Activated T-cell treated with anti-CD3 and anti-CD28 coated beads, Interleukin-2, amount 50 U/mL, for 72 hours (primary cell): ENCODE measurements at places on chromosomes 1 and 21. TPM values are rescaled to one million over a fixed set of nuclear protein-coding genes. Genes with fewer than 3 reads are reported as not detected.

GRCh38 chr1:90964444-90965035 lies 57.3 kb downstream of the ZNF644 start:
- no peak for DNase-seq

DNA sequence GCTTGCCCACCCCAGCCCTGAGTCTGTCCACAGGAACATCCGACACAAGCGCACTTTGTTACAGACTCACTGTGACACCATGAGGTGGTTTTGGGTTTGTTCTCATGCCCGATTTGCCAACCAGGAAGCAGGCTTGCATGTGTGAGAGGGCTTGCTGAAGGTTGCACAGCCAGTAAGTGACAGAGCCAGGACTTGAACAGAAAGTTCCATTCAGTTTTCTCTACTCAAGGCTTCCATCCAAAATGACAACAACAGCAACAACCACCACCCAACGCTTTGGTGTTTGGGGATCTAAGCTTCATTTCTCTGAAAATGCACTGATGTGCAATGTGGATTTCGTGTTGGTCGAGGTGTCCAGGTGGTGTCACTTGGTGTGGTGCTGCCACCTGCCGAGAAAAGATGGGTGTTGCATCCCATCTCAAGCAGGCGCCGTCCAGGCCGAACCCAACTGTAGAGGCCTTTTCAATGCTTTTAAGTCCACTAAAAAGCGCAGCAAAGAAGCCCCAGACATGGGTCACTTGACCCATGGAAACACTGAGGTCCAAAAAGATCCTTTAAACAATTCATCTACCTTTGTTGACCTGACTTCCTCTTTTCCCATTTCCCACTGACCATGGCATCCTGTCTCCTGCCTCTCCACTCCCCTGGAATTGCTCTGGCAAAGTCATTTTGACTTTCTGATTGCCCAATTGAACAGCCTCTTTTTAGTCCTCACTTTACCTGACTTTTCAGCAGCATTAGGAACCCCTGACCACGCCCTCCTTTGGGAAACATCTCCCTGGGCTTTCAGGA lies 12.2 kb downstream of the CITED4 start:
- peak; percentile 79 for DNase-seq

DNA sequence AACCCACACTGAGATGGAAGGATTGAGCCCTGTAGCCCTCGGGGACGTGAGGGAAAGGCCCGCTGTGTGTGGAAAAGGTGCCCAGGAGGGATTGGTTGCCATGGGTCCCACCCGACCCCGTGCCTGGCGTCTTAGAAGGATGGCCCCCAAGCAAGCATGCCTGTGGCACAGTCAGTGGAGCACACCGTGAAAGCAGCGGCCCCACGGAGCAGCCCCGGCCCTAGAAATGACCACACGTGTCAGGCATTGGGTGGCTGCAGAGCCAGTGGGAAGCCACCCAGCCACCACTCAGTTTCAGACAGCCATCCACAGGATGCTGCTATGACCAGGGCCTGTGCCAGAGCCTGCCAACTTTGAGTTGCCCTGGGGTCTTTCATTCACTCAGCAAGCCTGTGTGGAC lies 13.3 kb upstream of the EPHA8 start:
- DNase-seq = no peak

DNA sequence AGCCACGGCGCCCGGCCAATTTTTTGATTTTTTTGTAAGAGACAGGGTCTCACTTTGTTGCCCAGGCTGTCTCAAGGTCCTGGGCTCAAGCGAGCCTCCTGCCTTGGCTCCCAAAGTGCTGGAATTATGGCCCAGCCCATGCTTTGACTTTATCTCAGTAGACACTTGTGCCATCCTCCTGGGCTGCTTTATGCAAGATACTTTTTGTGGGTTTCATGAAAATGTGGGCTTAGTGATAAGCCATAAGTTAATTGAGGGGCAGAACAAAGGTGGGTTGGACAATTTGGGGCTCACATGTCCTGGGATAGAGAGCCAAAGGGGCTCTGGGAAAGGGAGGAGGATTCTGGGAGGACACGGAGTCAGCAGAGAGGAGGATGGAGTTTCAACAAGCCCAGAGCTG lies 22.0 kb downstream of the ALPL start:
- no peak for DNase-seq

DNA sequence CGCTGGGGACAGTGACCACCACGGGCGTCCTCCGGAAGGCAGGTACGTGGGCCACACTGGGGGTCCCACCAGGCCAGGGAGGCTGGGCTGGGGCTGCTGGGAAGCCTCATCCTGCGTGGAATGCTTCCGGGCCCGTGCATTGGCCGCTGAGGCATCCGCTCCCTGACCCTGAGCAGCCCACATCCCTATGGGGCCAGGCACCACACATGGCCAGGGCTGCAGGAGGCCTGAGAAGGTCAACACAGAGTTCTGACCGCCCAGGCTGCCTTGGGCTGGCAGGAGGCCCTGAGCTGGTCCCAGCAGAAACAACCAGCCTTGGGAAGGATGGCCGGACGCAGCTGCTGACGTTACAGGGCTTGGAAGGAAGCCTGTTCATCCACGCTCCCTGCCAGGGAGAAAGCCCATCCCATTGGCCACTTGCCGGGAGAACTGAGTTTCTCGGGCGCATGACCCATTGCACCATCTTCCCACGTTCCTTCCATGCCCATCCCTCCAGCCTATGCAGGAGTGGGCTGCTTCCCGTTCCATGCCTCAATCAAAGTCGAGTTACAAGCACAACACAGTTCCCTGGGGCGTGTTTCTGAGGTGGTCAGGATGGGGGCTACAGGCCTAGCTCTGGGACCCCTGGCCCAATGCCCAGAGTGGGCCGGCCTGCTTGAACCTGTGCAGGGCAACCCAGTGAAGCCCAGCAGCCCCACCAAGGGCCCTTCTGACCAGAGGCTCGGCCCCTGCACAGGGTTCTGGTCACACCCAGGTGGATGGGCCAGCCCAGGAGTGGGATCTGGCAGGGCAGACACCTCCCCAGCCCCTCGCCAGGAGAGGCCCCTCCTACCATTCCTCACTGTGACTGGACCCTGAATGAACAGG lies 31.7 kb downstream of the TRIM11 start:
- no peak for DNase-seq

GRCh38 chr1:58883037-58883887 lies 99.4 kb upstream of the JUN start:
- no peak for DNase-seq

Gene LEMD1
- total RNA-seq = 3.1 TPM

- DNase-seq = no peak
These were observed 16.0 kb downstream of the ABCA4 start for GRCh38 chr1:94104776-94105580.

GRCh38 chr1:81682490-81682889 lies 118.2 kb upstream of the ADGRL2 start:
- no peak for DNase-seq

DNA sequence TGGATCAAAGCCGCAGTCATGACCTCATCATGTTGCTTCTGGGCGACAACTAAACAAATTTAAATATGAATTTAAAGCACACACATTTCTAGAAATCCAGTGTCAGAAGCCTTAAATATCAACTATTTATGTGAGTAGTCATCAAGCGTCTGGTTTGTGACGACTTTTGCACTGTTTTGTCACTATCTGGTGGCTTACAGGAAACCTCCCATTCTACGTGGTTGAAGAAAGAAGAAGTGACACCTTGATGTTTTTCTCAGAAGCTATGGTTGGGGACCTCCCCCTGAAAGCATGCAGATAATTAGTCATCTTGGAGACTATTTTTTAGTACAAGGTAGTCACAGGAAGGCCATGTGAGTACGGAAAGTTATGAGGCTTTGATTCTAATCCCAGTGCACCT lies 58.5 kb downstream of the TENT5C start:
- peak; percentile 73 for DNase-seq

DNA sequence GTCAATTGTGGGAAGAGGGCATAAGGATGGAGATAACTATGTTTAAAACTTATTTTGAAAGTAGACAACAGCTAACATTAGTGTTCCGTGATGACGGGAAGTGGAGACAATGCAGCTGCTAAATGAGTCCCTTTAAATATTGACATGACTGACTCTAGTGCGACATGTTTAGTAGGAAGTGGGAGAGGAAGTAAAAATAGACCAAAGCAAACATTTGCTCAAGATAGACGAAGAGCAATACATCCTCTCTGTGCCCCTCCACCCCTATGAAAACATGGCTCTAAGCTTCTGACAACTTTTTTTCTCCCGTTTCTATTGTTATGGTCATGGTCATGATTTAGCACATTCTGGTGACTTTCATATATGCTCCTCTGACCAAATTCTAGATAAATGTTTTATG lies 60.0 kb upstream of the HMCN1 start:
- DNase-seq = no peak

DNA sequence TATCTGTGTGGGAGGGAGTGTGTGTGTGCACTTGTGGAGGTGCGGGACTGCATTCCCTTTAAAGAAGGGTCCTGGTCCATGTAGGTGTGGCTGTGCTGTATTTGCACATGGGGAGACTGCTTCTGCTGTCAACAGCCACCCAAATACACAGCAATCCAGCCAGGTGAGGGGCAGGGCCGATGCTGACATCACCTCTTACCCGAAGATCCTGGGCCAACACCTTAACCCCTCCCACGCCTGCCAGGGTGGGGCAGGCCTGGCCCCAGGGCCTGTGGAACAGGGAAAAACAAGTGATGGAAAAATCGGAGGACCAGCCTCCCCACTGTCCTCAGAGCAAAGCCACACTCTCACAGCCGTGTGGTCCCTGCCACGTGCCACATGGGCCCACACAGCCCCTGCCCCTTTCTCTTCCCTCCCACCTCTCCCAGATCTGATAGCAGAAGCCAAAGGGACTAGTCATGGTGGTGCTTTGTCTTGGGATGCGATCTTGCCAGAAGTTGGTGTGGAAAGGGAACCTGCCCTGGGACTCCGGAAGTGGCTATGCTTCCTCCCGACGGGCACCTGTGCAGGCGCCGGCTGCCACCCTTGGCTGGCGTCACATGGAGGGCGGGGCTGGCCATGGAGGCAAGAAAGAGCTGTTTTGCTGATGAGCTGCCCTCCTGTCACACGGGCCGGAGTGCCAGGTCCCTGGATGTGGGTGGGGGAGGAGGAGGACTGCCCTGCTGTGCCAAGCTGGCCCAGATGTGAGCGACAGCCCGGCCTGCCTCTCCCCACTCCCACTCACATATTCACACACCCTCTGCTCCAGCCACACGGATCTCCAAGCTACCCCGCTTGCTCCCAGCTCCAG lies 7.8 kb upstream of the CASZ1 start:
- DNase-seq = no peak

GRCh38 chr1:4002741-4003140 lies 102.7 kb upstream of the C1orf174 start:
- no peak for DNase-seq

- no peak for DNase-seq
These were observed 546.5 kb upstream of the CAMK1G start for GRCh38 chr1:209037064-209037463.

DNA sequence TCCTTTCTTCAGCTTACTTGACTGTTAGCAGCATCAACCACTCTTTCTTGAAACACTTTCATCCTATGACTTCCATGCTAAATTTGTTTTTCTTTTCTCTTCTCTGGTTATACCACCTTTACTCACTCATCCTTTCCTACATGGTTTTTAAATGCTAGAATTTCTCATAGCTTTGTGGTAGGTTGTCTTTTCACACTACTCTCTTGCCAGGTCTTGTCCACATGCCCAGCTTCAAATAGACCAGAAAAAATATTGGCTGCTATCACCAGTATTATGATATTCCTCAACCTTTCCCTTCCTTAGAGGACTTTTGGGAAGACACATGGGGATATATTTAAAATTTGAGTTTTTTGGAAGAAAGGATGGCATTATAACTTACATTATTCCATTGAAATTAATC lies 48.8 kb downstream of the PPP1R12B start:
- no peak for DNase-seq

DNA sequence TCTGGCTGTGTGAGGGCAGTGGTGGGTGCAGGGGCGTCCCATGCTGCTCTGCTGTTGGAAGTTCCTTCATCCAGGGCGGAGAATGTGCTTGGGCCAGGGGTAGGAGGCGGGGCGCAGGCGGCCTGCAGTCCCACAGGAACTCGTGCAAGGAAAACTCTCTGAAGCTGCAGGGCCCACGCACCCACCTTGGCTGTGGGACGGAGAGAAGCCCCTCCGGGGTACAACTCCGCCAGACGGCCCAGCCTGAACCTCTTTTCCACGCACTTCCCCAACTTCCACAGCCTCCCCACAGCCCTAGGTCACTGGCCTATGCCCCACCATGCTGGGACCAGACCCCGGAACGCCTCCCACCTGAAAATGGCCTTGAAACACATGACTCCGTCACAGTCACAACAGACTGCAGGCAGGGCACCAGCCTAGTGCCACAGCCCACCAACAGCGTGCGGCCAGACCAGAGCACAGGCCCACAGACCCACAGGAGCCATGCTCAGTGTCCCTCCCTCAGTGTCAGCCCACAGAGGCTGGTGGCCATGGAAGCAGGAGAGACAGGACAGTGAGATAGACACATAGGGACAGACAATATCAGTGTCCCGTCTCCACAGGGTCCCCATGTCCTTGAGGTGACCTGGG lies 47.8 kb downstream of the WNT9A start:
- no peak for DNase-seq

DNA sequence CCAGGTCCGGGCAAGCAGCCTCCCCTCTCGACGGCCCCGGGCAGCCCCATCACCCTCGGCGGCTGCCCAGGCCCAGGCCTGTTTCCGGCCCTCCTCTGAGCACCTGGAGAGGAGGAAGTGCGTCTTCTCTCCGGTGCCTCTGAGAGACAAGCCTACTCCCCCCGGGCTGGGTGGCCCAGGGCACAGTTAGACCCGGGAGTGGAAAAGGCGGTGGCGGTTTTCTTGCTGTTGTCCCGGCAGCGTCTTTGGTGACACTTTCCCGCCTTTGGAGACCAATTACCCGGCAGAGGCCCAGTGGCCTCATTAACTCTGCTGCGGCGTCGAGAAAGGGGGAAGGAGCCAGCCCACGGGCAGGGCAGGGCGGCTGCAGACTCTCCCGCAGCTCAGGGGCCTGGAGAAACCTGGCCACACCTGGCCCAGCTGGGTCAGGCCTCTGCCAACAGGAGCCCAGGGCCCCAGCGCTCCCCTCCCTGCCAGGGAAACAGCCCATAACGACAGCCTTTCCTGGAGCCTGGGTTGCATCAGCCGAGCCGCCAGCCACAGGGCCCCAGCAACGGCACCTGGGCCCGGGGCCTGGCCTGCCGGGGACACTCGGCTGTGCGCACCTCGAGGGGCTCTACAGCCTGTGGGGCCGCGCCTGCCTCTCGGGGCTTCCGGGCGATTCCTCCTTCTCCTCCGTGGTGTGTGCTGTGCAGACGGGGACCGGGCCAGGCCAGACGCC lies 28.4 kb upstream of the C1orf159 start:
- peak; percentile 75 for DNase-seq

- no peak for DNase-seq
These were observed 25.0 kb downstream of the CAPN2 start for GRCh38 chr1:223737342-223737741.

DNA sequence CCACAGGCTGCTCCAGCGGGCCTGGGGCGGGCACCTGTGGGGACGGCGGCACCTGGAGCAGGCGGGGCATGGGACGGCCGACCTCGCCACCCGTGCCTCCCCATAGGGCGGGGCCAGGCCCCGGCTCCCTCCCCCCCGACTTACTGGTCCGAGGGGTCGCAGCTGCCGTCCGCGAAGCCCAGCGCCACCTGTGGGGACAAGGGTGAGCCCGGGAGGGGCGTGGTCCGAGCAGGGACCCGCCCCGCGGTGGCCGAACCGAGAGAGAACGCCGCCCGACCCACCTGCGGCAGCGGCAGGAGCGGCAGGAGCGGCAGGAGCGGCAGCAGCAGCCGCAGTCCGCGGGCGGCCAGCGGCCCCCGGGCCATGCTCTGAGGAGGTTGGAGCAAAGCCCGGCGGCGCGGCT lies at the start of gene TMEM52:
TSS of gene TMEM52 (minus strand) at position 379 of the 403 bp plus-strand sequence. CDS start at position 365, 14 bp downstream.
- DNase-seq = no peak

Gene SLC45A3
- total RNA-seq = 1.0 TPM

- no peak for DNase-seq
These were observed 805 bp downstream of the SIM2 start for GRCh38 chr21:36699546-36700294.
